ENCODE measurements at places on chromosomes 4 and X.

GRCh38 chrX:46967547-46967946 lies 55.3 kb downstream of the JADE3 start:
- DNase-seq, result no peak

- DNase-seq, result peak; percentile 3
These were observed 1.4 kb downstream of the NDNF start for GRCh38 chr4:121070696-121071639.

DNA sequence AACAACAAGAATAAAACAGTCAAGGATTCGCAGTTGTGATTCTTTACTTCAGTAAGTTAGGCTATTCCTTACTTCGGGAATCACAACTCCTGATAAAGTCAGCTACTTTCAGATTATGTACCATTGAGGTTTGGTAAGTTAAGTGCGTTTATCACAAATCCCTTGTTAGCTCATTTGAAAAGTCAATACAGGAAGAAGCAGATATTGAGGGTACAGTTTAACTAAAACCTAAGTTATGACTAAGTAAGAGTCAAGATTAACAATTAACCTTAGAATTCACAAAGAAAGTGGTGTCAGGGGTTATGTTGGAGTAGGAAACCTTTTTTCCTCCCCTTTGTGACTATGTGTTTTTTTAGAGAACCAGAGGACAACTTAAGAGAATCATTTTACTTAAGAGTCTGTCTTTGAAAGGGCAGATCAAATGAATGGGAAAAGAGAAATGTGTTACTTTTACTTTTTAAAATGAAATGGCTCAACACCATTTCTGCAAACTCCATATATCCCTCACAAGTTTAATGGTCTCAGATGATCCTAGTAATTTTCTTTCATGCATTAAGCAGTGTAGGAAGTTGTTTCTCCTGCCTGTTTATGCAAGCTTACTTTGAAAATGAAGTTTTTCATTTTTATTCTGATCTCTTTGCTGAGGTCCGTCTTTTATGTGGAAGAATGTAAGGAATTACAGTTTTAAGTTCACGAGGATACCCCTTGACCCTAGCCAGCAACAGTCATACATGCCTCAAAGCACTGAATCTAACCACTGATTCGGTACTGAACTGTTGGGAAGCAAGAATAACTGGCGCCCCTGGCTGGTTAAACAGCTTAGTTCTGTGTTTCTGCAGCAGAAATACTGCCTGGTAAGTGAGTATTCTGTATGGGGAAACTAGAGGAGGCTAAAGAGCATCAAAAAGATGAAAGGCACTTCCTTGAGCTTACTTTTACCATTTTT lies 211.7 kb downstream of the SLC4A4 start:
- DNase-seq, result no peak

DNA sequence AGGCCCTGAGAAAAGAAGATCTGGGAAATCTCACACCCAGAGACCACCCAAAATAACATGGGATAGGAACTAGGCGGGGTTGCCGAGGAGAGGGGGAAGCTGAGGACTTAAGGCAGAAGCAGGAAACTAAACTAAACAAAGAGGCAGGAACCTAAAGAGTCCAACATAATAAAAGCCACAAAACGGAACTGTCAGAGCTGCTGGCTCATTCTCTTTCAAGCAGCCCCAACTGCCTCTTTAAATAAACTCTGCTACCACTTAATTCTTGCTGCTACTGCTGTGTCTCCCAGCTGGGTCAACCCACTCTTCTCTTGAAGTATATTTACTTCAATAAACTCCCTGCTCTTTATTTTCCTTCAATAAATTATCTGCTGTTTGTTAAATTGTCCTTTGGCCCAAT lies 44.5 kb downstream of the MAGEB16 start:
- DNase-seq, result no peak

- DNase-seq, result no peak
These were observed 322.8 kb upstream of the PPARGC1A start for GRCh38 chr4:24212642-24213041.

GRCh38 chr4:127643791-127644190 lies 11.0 kb downstream of the INTU start:
- DNase-seq, result no peak

GRCh38 chr4:123890889-123891288 lies 494.3 kb downstream of the SPRY1 start:
- no peak for DNase-seq

DNA sequence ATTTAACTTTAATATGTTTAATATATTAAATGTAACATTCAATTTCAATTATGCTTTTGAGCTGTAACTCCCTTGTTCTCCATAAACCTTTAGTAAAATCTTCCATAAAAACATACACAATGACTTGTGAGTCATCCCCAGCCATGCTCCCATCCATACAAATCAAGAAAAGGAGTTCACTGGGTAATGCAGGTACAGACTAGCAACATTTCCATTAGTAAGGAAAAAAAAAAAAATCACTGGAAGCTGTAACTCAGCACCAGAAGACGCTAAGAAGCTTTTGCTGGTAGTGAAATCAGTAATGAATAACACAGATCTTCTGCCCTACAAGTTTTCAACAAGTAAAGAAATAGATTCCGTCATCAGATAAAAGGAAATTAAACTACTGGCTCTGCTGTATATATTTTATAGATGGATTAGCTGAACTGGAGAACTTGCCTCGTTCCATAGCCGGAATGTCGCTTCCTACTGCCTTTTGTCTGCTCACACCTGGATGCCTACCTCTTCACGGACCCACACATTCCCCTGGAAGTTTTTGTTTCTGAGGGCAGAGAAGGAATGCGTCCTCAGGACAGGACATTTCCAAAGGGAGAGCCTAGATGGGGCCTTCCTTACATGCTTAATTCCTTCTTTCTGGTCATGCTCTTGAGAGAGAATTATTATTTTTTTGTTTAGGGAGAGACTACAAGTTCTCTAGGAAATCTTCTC lies 298.4 kb upstream of the ANKRD50 start:
- no peak for DNase-seq

DNA sequence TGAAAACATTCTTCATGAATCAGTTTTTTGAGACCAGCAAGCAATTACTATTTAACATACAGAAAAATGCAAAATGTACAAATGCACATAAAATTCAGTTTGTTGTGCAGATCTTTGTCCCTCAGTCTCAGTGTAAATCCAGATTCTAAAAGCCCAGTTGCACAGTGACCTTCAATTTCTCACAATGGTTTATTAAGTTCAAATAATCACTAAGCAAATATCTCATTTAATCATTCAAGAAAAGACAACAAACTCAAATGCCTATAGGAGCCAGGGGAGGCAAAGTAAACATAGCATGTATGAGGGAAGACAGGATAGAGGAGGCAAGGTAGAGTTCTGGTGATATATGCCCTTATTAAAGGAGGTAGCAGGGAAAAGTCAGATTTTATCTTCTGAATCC lies 82.8 kb downstream of the PPP3CA start:
- DNase-seq, result no peak

- no peak for DNase-seq
These were observed 23.3 kb upstream of the ARX start for GRCh38 chrX:25039036-25039435.

DNA sequence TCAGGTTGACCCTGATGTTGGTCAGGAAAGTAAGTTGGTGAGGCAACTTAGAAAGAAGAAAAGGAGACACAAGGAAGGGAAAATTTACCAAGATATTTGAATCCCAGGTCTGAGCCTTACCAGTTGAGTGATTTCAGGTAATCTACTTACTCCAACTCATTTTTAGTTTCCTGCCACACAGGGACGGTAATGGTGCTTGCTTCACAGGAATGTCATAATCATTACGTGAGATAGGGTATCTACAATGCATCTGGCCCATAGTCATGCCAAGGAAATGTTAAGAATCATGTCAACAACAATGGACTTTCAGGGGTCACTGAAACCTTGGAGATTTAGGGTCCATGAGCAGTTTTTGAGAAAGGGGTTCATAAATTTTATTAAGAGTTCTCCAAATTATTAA lies 195.4 kb upstream of the HHIP start:
- DNase-seq, result no peak

- no peak for DNase-seq
These were observed 317.6 kb downstream of the DKK2 start for GRCh38 chr4:106718548-106718947.

Data from central memory CD4-positive, alpha-beta T cell (primary cell).